Right kidney (tissue), 9 donors: ENCODE measurements at places on chromosomes 11 and 22.

- DNase-seq = no peak
Observed at GRCh38 chr11:74820763-74821162, 72.1 kb downstream of the RNF169 start.

- DNase-seq = no peak
Observed at GRCh38 chr11:72741849-72742512, 10.2 kb downstream of the ARAP1 start.

GRCh38 chr22:33597274-33597985 is 322.8 kb downstream of the LARGE1 start:
- no peak for DNase-seq

- no peak for DNase-seq
Observed at GRCh38 chr11:14774721-14775120, 117.3 kb downstream of the CYP2R1 start.

DNA sequence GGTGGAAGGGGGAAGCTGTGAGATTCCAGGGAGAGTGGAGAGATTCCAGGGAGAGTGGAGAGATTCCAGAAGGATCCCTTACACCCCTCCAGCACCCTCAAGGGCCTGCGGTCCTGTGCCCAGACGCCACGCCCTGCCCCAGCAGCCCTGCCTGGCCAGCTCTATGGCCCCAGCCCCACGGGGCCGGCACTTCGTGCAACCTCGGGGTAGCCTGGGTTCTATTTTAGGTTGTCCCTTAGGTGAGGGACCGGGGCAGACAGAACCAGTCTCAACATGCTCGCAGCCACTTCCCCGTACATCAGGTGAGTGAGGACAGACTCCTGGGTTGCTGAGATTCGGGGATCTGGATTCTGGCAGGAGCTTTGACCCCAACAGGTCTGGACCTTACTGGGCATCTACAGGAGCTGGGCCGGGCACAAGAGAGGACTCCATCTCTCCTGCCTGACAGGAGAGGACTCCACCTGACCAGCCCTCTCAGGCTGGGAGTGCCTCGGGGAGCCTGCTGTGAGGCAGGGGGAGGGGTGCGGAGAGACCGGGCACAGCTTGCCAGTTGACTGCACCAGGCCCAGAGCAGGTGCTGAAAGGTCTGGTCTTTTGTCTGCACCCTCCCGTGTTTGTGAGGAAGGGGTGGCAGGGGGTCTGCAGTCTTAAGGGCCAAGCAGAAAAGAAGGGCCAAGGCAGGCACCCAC is 8.5 kb upstream of the ADORA2A start:
- no peak for DNase-seq

- DNase-seq = peak; percentile 13
Observed at GRCh38 chr11:83007909-83008580, 63.7 kb downstream of the RAB30 start.

- no peak for DNase-seq
Observed at GRCh38 chr22:46581538-46582244, 38.5 kb upstream of the GRAMD4 start.

DNA sequence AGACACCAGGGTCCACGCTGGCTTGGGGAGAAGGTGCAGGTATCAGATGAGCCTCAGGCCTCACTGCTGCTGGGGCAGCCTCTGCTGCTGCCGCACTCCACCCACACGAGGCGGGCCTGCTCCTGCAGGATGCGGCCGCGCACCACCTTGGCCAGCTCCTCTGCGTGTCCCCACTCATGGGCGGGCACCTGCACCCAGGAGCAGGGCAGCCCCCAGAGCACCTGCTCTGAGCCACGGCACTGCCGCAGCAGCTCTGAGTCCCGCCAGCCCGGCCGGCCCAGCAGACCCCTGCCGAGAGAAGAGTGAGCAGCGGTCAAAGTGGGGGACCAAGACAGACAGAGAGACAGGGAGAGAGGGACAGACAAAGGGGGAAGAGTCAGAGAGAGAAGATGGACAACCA is 4.9 kb upstream of the MFNG start:
- no peak for DNase-seq

DNA sequence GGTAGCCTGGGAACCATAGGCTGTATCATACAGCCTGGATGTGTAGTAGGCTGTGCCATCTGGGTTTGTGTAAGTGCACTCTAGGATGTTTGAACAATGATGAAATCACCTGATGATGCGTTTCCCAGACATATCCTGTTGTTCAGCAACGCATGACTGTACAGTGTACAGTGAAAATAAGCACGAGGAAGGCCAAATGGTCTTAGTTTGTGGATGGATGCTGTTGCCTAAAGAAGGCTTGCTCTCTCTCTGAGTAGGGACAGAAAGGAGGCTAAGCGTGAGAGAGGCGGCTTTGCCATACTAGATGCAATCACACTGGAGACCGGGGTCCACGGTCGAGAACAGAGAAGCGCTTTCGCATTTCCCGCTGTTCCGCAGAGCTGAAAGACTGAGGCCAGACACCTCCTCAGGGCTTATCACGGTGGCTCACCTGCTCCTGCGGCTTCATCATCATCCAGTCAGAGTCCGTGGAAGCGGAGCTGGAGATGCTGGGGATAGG is 27.6 kb upstream of the APLP2 start:
- DNase-seq = no peak
